ENCODE measurements at places on chromosomes 1 and 21.
A peak's percentile ranks its signal among the peaks of the same experiment; 100 is the strongest.

DNA sequence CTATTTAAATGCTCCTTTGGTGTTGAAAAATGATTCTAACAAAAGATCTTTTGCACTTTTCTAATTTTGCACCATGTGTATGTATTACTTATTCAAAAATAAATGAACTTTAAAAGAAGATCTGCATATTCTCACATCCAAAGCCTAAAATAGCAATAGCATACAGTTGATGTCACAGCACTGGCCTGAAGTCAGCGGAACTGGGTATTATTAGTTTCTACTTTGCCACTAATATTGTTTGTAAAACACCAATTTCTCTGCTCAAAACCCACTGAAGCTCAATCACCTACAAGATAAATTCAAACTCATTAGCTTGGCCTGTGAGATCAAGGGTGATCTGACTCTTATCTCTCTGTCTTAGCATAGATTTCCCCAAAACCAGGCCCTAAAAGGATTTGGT, 34.5 kb upstream of the BCAR3 start:
- DNase-seq: no peak

DNA sequence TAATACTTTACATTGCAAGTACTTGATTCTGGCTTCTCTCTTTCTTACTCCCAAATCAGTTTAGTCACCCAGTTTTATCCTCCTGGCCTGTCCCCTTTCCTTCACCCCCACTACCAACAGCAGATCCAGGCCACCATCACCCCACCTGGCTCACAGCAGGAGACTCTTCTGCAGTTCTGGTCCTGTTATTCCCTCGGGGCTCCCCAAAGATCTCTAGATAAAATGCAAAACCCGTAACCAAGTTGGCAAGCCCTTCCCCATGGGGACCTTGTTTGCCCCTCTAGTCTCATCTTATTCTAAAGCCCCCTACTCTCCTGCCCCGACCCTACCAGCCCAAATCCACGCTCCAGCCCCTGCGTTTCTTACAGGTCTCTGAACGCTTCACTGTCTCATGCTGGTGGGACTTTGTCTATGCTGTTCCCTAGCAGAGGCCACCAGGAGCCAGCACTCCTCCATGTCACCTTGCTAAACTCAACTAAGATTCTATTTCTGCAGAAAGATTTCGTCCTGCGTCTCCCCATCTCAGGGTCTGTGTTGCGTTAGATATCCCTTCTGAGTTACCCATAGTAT, 4.0 kb downstream of the ABCG1 start:
- no peak for DNase-seq

DNA sequence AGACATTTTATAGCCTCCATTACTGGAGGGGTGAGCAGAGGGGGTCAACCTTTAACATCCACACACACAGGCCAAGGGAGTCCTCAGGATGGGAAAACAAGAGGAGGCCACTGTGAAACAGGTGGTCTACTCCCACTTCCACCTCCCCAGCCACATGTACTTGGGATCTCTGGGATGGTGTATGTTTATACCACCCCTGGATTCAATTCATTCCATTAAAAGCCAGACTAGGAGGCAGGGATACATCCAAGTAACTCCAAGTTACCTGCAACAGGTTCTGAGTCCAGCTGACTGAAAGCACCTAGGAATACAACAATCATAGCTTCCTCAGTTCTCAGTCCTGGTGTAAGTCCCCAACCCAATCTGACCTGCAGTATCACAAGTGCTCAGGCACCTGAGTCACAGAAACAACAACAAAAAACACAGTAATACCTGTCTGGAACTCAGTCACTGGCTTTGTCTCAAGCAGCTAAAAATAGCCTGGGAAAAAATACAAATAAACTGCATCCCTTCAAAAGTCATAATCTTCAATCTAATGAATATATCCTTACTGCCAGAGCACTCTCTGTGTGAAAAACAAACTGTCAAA, 9.8 kb downstream of the ERI3 start:
- no peak for DNase-seq

DNA sequence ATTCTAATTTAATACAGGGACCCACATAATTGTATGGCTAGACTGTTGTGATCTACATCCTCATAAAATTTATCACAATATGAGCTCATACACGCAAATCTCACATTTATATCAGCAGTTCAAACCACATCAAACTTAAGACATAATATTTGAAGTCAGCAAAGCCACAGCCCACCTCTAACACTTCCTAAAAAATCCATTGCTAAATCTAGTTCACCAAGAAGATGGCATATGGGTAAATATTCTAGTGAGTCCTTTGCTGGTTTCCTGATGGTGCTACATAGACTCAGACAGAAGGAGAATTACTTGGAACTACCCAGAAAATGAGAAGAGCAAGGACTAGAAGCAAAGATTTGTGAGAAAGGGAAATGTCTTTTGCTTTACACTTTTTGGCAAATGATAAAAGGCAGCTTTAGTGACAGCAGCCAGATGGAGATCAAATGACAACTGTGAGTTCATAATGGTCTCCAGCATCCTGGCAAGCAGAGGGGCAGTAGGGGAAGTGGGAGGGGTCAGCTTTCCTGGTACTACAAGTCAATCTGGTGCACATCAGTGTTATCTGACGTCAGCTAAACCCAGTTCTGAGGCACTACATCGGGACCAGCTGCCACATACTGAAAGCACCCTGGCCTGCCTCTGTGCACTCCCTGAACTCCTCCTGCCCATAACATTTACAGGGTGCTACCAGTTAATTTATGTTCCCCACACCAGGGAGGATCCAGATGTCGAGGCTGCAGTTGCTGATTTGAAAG, 10.6 kb upstream of the GADD45A start:
- DNase-seq: no peak

DNA sequence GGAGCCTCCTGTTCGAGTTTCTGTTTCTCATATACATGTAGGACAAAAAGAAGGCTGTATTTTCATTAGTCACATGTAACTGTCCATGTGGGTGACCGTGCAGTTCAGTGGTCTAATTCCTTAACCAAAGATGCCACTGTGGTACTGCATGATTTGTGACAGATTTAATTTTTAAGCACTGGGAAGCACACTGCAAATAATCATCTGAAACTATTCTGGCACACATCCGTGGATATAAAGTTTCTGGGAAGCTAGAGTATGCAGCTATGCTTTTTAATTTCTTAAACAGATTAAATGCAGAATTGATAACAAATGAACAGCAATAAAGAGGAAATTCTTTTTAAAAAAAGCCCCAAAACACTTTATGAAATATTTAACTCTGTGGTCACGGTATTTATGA, 254.8 kb downstream of the LMO4 start:
- DNase-seq: no peak

DNA sequence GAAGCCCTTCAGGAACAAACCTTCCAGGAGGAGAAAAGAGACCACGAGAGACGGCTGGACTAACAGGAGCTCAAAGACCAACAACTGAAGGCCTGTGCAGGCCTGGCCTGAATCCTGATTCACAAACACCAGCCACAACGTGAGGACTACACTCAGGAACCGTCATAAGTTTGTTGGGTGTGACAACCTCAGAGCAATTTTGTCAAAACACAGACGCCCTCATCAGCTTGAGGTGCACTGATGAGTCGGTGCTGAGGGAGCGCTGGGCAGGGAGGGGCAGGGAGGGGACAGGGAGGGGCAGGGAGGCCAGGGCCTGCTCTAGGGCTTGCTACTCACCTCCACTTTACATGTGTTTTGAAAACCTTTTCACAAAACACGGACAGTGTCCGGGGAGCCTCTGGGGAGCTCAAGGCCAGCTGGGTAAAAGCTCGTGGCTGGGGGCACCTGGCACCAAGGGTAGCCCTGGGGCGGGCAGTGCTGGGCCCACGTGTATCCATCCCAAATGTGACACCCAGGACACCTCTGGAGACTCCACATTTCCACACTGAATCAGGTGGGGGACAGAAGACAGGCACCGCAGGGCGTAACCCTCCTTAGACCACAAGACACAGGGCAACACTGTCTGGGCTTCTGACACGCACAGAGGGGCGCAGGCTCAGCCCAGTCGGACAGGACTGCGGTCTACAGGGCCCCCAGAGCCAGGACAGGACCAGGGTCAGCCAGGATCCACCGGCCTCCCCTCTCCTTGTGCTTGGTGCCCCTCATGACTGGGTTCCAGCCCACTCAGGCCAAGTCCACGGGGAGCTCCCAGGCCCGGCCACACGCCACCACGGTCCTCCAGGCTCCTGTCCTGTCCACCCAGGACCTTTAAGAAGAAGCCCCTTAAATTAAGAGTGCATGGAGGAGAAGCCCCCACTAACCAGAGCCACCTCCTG, 16.5 kb downstream of the LSS start:
- DNase-seq: no peak

GRCh38 chr1:49163031-49163430, 386.3 kb upstream of the BEND5 start:
- no peak for DNase-seq

GRCh38 chr1:21251773-21252471, 38.3 kb downstream of the ECE1 start:
- no peak for DNase-seq

DNA sequence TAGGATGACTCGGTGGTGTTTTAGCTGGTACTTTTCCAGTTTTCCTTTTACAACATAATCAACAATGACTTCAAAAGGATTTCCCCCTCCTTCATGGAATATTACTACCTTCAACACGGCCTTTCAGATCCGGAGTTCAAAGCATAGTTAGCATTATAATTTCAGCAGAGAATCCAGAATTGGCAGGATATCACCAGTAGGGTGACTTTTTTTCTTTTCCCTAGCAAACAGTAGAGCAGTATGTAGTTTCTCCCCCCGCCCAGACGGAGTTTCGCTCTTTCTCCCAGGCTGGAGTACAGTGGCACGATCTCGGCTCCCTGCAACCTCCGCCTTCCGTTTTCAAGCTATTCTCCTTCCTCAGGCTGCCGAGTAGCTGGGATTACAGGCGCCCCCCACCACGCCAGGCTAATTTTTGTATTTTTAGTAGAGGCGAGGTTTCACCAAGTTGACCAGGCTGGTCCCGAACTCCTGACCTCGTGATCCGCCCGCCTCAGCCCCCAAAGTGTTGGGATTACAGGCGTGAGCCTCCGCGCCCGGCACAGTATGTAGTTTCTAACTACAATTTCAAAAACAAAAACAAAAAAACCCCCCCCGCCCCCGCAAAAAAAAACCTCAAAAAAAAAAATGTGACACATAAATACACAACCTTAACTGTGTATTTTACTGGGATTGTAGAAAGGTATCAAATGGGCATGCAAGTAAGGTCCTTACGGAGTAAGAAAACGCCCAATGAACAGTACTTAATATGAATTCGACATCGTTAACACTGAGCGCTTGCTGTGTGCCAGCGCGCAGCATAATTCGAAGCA, 1.5 kb upstream of the COX20 start:
- DNase-seq: peak; percentile 73

DNA sequence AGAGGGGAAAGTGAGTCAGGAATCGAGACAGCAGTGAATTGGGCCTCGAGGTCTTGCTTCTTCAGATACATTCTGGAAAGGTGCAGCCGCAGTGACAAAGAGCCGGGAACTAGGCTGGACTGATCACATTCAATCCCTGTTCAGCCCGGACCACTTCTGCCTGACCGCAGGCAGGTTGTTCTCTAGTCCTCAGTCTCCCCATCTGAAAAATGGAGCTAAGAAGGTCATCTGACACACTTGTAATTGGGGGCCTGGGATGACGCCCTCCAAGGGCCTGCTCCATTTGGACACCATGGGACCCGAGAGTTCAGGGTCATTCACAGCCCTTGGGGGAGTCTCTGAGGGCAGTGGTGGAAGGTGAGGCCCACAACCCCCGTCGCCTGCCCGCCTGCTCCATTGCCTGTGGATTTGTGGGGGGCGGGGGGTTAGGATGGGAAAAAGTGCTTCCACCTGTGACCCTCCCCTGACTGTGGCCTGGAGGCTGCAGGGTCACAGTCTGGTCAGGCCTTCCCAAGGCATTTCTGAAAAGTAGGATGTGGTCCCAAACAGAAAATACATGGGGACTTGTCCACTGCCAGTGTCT, 87.9 kb upstream of the CSF3R start:
- no peak for DNase-seq

GRCh38 chr1:159079525-159079924, 3.0 kb upstream of the AIM2 start:
- DNase-seq: no peak

GRCh38 chr1:103525114-103525606, 339 bp upstream of the RNPC3 start:
- peak; percentile 30 for DNase-seq

GRCh38 chr21:14096172-14096571, 114.6 kb downstream of the LIPI start:
- no peak for DNase-seq

GRCh38 chr1:197017558-197018146, 40.3 kb downstream of the CFHR5 start:
- no peak for DNase-seq

DNA sequence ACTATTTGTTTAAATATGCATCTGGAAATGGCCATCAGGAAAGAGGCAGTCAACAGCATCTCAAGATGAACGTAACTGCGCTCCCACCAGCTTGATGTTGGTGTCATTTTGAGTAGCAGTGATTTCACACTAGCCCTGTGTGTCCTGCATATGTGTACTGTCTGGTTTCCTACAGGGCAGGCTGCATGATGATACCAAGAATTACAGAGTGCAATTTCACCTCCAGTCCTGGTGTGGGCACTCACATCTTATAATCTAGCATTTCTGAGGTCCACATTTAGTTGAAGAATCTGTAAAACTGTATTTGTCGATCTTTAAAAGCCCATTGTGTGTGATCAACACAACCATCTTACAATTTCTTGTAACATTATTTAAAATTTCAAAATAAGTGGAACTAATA, 336.4 kb downstream of the PAPPA2 start:
- no peak for DNase-seq

DNA sequence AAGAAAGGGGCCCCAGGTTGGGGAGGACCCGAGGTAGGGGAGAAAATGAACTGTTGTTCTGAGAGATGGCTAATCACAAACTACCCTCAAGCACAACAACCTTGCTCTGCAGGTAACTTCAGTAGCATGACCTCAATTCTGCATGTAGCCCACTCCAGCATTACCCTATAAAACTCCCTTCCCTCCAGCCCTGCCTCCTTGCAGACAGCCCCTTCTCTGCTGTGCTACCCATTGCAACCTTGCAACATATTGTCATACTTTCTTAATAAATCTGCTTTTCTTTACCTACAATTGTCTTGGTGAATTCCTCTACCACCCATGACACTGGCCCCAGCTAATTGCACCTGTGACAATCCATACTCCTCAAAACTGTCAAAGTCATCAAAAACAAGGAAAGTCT, 428.9 kb downstream of the MATN1 start:
- no peak for DNase-seq

- DNase-seq: no peak
Measured at GRCh38 chr1:179953974-179954492, 577 bp upstream of the CEP350 start.

DNA sequence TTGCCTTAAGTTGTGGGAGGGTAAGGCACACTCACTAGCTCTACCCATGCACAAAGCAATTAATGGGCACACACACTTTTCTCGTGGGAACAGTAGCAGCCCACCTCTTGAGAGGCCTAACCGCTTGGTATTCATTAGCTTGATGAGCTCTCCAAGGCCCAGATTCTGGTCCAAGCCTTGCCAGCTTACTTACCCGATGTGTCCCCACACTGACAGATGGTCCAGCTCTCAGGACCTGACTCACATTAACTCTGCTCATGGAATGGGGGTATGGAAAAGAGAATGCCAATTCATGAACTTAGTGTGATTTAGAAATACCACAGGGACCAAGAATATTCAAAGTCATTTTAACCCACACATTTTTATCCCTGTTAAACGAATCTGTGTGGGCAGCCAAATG, 106.8 kb upstream of the CACHD1 start:
- DNase-seq: no peak

GRCh38 chr1:85276215-85276977, at the start of gene BCL10:
BCL10 (minus strand) TSS chr1:85276632; CDS start chr1:85276352, 280 bp downstream.
- peak; percentile 99 for DNase-seq

Measured in ELF-1 (cell line).